ENCODE measurements at places on chromosomes 16 and 17. TPM values are rescaled to one million over a fixed set of nuclear protein-coding genes. Genes with fewer than 3 reads are reported as not detected.

HID1 gene
- 5.7 TPM for total RNA-seq

B9D1 gene
- total RNA-seq = 14.5 TPM

TMIGD1 gene
- total RNA-seq = not detected

KRTAP17-1 gene
- not detected for total RNA-seq

ADAP2 gene
- total RNA-seq = 15.1 TPM

CDH3 gene
- total RNA-seq = 5.7 TPM

SLC6A4 gene
- total RNA-seq = 0.37 TPM

TMC7 gene
- 3.7 TPM for total RNA-seq

Data from urinary bladder (tissue), 4 donors.